ENCODE measurements at places on chromosomes 1 and 21. TPM values are rescaled to one million over a fixed set of nuclear protein-coding genes. Genes with fewer than 3 reads are reported as not detected.
A peak's percentile ranks its signal among the peaks of the same experiment; 100 is the strongest.

PRELP gene
- not detected for total RNA-seq

CIART gene
- 19.0 TPM for total RNA-seq

CDC14A gene
- 3.4 TPM for total RNA-seq

CDK11A gene
- total RNA-seq, result 11.6 TPM

SERPINC1 gene
- not detected for total RNA-seq

FYB2 gene
- total RNA-seq, result not detected

WNT4 gene
- 1.4 TPM for total RNA-seq

DNA sequence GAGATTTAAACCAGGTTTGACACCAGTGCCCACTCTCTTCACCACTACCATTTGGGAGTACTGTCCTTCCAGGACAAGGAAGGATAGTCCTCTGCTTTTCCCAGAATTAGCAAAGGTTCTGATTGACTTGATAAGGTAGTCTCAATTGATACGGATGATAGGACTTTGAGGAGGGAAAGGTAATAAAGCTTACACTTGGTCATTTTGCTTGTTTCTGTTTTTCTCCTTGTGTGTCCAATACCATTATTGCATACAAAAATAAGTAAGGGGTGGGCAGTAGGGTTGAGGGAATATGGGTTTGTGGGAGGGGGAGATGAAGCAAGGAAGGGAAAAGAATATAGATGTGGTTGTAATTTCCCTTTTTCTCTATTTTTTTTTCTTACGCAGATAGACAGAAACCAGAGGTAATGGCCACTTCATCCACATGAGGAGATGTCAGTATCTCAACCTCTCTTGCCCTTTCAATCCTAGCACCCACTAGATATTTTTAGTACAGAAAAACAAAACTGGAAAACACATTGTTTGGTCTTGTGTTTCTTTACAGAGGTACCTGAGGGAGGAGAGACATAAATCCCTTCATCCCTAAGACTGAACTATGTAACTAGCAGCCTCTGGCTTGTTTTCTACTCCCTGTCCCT, 2.6 kb downstream of the C1orf56 start:
- no peak for DNase-seq

- peak; percentile 90 for DNase-seq
Observed at GRCh38 chr1:84619383-84620102, 45.3 kb upstream of the CTBS start.

- peak; percentile 88 for DNase-seq
Observed at GRCh38 chr1:106678279-106679050, 378.0 kb upstream of the PRMT6 start.

GRCh38 chr1:207034208-207034607, 1.7 kb upstream of the C1orf116 start:
- no peak for DNase-seq

- DNase-seq, result no peak
Observed at GRCh38 chr1:27577504-27578188, 26.3 kb downstream of the AHDC1 start.

Measured in PC-3 (cell line).